Putamen (tissue), 1 donor: ENCODE measurements at places on chromosomes 16 and 17.

- no peak for DNase-seq
These were observed 43.1 kb downstream of the CNOT1 start for GRCh38 chr16:58586340-58587030.

DNA sequence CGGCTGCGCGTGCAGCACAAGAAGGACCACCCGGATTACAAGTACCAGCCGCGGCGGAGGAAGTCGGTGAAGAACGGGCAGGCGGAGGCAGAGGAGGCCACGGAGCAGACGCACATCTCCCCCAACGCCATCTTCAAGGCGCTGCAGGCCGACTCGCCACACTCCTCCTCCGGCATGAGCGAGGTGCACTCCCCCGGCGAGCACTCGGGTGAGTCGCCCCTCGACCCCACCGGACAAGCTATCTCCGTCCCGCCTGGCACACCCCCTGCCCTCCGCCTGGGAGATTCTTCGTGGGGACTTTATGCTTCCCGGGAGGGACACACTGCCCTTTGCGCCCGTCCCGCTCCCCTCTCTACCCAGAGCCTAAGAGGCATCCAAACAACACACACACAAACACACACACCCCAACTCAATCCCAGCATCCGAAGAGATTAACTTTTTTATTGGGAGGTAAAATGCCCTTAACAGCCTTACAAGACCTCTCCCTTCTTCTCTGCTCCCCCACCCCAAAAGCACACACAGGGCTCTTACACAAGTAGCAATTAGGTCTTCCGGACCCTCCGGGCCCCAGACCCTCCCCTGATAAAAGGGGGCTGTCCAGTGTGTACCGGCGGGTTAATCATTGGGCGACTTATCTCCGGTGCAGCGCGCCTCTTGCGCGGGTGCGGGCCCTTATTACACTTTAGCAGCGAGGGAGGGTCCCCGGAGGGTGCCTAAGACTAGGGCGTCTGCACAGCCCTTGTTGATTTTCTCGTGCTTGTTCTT lies 2.1 kb downstream of the SOX9 start:
- peak; percentile 20 for DNase-seq

DNA sequence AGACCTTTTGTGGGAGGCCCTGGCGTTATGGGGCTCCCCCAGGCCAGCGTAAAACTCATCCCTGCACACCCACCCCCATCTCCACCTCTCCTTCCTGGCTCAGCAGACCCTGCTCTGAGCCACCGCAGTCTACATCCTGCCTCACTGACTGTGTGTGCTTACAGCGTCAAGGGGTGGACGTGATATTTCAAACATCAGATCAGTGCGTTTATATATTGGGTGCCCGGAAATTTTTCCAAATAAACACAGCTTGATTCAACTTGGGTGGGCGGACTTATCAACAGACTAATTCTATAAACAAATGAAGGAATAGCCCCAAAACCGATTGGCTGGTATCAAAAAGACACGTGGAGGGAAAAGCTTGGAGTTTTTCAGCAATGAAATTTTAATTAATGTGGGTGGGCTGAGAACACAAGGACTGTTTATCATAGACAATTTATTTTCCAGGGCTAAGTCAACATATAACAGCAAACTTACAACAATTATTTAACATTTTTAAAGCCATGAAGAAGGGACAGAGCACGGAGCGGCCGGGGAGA lies at the start of gene FOXL1:
TSS of gene FOXL1 (plus strand) at position 489 of the 539 bp plus-strand sequence. CDS start 175 bp downstream, outside the sequence.
- no peak for DNase-seq

GRCh38 chr17:37701496-37701898 lies 43.4 kb downstream of the HNF1B start:
- no peak for DNase-seq

GRCh38 chr16:70790815-70791214 lies 10.1 kb downstream of the VAC14 start:
- DNase-seq: no peak

DNA sequence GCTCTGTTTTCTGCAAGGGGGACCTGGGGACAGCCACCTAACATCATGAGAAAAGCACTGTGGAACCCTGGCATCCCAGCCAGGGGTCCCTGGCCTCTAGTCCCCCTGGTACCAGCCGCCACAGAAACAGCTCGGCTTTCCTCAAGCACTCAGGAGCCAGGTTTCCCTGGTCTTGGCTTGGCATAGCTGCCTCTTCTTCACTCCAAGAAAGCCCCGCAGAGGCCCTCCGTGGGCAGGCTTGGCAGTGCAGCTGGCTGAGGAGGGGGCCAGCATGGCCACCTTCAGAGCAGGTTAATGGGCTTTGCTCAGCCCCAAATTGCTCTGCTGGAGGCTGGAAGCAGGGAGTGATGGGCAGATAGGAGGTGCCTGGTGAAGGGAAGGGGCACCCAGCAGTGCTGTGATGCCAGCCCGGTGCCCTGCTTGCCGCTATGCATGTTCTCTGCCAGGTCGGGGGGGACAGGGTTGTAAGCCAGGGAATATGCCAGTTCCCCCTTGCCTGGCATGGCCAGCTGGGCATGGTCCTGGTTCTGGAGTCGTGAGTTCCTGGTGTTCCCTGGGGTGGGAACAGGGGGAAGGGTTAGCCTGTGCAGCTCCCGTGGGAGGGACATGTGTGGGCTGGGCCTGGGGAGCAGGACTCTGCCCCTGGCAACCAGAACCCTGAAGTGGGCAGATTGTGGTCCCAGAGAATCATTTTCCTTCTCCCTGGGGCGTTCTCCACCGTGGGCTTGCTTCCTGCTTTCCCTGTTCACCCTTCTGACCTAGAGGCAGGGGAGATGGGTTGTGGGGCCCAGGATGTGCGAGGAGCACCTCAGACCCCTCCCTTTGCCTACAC lies 3.2 kb downstream of the ANKRD13B start:
- DNase-seq: no peak

DNA sequence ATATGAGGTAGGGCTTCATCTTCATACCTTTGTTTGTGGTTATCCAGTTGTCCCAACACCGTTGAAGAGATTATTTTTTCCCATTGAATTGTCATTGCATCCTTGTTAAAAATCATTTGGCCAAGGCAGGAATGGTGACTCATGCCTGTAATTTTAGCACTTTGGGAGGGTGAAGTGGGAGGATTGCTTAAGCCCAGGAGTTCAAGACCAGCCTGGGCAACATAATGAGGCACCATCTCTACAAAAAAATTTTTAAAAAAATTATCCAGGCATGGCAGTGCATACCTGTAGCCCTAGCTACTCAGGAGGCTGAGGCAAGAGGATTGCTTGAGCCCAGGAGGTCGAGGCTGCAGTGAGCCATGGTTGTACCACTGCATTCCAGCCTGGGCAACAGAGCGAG lies 223.9 kb downstream of the TANC2 start:
- no peak for DNase-seq

DNA sequence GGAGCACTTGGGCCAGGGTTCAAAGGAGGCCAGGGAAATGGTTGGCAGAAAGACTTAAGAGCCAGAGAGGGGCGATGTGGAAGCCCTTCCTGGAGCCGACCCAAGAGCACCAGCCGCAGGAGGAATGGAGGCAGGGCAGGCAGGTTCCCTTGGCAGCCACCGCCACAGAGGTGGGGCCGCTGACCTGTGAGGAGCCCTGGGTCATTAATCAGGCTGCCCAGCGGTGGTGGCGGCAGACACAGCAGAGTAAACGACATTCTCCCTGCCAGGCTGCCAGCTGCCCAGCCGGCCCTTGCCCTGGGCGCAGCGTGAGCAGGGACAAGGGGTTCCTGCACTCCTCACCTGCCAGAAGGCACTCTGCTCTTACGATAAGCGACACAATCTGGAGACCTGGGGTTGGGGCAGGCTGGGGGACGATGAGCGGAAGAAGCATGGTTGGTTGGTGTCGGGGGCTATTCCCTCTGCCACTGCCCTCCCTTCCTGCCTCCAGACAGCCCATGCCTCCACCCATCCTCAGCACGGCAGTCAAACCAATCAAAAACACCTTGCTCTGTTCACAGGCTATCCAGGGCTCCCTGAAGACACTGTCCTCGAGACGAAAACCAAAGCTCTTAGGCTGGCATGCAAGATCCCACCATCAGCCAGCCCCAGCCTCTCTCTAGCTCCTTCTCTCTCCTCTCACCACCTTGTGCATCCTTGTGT lies 40.9 kb downstream of the PLXDC1 start:
- no peak for DNase-seq

DNA sequence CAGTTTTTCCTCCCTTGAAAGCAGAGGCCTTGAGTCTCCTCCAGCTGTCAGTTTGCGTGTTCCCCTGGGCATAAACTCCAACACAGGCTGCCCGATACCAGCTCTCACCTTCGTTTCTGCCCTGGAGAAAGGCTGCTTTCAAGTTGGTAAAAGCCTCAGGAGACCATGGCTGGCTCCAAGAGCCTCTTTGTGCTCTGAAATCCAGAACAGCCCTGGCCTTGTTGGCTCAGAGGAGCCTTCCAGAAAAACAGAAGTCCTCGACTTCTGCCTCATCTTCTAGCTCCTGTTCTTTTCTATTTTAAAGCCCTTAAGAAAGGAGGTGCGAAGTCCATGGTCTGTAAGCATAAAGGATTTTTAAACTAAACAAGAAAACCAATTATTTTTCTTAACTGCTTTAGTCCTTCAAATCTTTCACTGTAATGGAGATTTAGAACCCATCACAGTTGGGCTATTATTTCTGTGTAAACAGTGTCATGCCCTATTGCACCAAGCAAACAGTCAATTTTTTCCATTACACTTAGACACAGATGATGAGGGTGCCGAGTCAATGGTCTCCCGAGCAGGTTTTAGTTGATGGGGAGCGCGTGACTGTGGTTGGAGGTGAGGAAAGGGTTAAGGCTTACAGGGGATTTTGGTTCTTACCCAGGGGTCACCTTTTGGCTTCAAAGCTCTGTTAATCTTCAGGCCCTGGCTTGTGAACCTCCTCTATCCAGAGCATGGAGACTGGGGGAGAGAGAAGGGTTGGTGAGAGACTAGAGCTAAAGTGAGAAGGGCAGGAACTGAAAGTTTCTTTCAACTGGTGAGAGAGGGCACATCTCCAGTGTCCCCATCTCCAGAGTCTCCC lies 212.8 kb downstream of the MSI2 start:
- DNase-seq: no peak

DNA sequence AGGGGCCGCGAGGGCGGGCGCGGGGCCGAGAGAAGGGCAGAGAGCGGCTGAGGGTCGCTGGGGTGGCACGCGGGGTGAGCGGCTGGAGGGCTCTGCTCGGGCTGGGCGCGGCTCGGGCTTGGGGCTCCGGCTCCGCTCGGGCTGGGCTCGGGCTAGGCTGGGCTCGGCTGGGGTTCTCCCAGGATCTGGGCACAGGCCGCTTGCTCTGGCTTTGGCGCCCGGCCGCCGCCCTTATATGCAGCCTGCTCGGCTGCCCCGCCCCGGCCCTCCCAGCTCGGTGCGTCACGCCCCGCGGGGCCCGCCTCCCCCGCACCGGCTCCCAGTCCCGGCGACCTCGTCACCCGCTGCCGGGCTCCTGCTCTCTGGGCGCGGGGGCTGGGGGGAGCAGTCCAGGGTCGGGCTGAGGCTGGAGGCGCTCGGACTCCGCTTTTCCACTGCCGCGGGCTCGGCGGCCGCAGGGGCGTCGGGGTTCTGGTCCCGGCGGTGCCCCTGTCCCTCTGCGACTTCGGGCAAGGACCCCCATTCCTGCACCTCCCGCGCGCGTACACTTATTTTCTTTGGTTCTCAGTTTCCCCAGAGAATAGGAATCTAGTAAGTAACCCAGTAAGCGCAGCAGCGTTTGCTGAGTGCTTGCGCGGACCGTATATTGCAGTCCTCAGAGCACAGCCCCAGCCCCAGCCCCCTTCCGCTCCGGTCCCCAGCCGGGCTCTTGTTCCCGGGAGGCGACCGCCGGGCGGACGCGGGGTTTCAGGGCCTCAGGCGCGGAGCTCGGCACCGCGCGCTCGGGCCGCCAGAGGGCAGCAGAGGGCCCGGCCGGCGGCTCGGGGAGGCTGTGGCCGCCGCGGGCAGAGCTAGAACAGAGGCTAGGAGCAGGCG lies at the start of gene RASD1:
TSS of gene RASD1 (minus strand) at position 207 of the 876 bp plus-strand sequence. CDS start 214 bp downstream, outside the sequence.
- DNase-seq: peak; percentile 87

DNA sequence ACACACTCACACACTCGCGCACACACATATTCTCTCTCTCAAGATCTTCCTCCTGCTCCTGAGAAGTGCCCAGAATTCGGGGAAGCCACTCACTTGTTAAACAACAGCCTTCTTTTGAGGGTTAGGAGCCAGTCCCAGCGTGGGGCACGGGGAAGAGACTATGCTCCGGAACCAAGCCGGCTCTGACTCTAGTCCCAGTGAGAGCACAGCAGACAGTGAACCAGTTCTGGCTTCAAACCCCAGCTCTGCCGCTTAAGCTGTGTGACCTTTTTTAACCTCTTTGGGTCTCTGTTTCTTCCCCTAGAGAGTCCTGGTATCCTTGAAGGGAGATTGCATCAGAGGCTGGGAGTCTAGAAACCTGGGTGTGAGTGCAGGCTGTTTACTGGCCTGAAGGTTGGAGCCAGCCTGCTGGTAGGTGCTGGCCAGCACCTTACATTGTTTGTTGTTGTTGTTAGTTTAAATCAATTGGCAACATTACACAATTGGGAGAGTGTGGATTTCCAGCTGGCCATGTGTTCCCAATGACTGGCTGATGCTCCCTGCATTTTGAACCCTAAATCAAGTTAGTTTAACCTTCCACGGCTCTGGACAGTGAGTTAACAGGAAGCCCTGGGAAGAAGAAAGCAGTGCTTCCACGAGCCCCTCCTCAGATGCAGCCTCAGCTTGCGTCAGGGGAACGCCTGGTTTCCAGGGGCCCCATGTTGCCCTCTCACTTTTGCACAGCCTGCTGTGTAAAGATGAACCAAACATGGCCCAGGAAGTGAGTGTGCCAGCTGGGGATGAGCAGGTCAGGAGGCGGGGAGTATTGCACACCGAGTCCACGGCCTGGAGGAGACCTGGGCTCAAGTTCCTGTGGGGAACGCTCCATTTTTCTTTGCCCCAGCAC lies 71.5 kb downstream of the GAS7 start:
- DNase-seq: no peak

DNA sequence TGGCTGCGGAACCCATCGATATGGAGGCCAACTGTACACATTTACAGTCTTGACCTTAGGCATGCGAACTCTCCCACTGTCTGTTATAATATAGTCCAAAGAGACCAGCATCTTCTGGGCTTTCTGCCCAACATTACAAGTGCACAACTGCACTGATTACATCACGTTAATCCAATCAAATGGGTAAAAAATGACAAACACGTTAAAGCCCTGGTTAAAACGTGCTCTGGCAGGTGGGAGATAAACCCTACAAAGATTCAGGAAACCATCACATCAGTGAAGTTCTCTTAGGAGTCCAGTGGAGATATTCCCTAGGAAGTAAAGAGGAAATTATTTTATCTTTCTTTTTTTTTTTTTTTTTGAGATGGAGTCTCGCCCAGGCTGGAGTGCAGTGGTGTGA lies 23.7 kb upstream of the XYLT2 start:
- DNase-seq: no peak

DNA sequence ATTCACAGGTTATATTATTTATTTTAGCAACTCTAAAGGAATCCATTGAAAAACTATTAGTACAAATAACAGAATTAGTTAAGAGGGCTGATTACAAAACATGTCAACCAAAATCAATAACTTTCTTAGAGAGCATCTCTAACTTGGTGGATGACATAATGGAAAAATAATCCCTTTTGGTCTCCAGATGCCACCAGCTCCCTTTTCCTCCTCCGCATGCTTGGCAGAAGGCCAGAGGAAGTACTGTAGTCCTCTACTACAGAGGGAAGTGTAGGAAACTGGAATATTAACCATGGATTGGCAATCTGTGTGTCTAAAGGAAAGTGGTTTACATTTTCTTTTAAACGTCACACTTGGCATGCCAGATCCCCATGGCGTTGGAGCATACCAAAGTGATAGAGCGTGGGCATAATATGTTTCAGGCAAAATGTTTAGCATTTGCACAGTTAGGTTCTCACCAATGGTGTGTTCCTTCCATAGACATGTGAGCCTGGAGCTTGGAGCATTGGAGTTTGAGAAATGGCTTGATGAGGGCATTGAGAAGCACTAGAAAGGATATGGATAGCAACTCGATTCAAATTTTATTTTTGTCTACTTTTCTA lies 106.3 kb downstream of the PRKCB start:
- DNase-seq: no peak
